Activated CD8-positive, alpha-beta memory T cell treated with anti-CD3 and anti-CD28 coated beads, Interleukin-2, amount 10 ng/mL, durations not matched to agents 7 days and 5 days (primary cell): ENCODE measurements at places on chromosomes 16 and 17.

- no peak for DNase-seq
These were observed 29.4 kb upstream of the PRKCA start for GRCh38 chr17:66272811-66273585.

DNA sequence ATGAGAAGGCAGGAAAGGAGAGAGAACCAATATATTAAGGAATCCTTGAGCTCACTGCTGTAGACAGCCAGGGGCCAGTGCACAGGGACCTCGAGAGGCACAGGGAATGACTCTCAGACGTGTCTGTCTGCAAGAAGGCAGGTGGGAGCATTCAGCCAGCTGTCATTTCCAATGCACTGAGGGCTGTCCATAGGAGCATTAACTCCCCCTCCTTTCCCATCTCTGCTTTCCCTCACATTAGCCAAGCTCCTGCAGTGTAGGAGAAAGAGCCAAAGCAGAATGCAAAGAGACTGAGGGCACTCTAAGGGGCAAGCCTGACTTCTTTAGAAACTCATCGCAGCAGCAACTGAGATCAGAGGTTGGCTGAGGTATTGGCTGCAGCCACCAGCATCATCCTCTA, 218.3 kb downstream of the CDH13 start:
- DNase-seq = no peak

DNA sequence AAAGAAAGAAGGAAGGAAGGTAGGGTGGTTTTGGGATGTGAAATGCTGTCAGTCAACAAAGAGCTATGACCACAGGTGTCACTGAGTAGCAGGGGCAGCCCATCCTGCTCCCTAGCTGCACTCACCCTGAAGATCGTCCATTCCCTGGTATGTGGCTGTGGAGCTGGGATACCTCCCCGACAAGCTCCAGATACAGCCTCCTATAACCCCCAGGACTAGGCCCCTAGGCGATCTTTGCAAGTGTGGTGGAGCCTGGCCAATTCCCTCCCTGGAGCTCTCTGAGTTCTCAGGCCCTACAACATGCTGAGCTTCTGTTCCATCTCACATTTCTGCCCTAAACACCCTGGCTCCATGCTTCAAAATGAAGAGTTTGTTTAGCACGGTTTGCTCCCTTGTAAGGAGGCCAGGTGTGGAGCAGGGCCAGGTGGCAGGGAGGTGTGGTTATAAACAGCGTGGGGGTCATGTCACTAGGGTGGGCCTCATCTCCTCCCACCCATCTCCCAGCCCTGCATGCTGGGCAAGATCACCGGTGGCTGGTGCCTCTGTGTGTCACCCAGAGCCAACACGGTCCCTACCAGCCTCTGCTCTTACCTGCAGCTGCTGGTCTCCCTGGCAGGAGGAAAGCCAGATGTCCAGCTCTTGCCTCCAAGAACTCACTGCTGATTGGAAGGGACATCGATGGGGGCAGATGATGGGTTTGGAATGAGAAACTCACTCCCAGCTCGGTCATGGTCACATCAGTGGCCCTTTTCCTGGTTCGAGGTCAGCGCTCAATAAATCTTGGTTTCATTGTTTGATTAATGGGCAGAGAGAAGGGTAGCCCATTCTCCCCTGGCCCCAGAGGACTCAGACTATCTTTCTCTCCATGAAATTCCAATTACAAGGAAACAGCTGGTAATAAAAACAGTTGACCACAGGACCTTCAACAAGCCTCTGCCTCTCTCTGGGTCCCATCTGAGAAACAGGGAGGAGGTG, 511.0 kb upstream of the CDH5 start:
- no peak for DNase-seq

GRCh38 chr16:19680881-19681340, 37.1 kb downstream of the KNOP1 start:
- DNase-seq = no peak

GRCh38 chr16:53805752-53806151, 101.8 kb downstream of the FTO start:
- no peak for DNase-seq

GRCh38 chr17:30586818-30587595, 109.8 kb downstream of the GOSR1 start:
- DNase-seq = no peak

DNA sequence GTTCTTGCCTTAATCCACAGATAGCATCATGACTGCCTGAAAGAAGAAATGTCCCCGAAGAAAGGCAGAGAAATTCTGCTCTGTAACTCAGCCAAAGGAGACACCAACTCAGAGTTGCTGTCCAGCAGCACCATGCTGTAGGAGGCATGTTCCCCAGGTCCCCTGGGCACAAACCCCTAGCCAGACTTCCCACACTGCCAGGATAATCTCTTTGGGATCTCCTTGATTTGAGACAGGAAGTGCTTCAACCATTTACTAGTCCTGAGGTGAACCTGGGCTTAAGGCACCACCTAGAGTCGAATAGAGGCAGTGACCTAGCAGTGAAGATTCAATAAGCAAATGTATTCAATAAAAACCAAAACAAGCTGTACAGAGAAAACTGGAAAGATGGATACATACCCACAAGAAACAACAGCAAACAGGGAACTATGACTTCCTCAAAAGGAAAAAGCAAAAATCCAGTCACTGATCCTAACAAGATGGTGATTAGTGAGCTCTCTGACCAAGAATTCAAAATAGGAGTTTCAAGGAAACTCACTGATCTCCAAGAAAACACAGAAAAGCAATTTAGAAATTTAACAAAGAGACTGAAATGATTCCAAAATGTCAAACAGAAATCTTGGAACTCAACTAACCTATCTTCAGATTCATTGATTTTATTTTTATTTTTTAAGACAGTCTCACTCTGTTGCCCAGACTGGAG, 5.7 kb downstream of the OR4D2 start:
- DNase-seq = peak; percentile 72

DNA sequence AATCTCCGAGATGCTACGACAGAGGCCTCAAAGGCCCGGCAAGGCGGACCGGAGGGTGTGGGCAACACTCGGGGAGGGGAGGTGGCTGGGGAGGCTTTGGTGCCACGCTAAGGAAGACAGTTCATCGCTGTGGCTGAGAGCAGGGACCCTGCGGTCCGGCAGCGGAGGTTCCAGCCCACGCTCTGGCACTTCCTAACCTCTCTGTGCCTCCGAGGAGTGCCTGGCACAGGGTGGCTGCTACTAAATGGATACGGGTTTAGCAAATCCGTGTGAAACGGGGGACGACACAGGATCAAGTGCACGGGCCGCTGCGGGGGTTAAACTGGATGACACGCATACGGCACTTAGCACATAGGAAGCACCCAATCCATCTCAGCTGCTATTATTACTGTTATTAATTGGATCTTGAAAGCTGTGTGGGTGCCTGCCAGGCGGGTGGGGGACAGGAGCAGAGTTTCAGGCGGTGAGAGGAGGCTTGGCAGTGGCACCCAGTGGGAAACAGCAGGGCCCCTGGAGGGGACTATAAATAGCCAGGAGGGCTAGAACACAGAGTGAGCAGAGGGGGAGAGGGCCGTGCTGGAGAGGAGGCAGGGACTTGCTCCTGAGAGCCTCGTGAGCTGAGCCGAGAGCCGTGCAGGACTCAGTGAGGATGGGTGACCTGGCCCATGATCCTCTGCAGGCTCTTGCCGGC, 45.0 kb downstream of the ABR start:
- DNase-seq = no peak

GRCh38 chr17:30476726-30477082, 504 bp upstream of the GOSR1 start:
- DNase-seq = peak; percentile 50
